ENCODE measurements at places on chromosomes 1 and 21.

GRCh38 chr21:29299916-29300806 is 1.4 kb downstream of the BACH1 start:
- peak; percentile 26 for DNase-seq

DNA sequence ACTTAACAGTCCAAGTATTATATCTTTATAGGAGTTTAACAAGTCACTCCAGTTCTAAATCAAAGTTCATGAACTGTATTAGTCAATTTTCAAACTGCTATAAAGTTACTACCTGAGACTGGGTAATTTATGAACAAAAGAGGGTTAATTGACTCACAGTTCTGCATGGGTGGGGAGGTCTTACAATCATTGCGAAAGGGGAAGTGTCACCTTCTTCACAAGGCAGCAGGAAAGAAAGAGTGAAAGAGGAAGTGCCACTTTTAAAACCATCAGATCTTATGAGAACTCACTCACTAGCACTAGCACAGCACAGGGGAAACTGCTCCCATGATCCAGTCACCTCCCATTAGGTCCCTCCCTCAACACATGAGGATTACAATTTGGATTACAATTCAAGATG is 70.0 kb downstream of the CLCA4 start:
- DNase-seq, result no peak

DNA sequence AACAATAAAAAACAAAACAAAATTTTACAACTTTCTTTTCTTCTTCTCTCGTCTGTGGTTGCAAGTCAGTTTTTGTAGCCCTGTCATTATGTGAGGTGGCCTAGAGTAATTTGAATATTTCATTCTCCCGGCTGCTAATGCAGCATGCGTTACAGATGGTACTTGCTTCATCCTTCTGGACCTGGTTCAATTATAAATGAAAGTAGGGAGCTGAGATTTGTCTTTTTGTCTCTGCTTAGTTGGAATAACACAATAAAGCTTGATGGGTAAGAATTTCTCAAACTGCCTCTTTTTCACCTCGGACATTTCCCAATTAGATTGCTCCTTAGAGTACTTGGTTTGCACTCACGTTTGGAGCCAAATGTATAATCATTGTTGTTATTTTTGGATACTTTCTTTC is 201.6 kb downstream of the PBX1 start:
- DNase-seq, result no peak

- no peak for DNase-seq
Observed at GRCh38 chr1:26811057-26811456, 15.4 kb upstream of the ZDHHC18 start.

GRCh38 chr1:214186103-214186824 is 94.7 kb upstream of the SMYD2 start:
- DNase-seq, result no peak

GRCh38 chr21:16418226-16418625 is 688.4 kb downstream of the USP25 start:
- DNase-seq, result no peak

- no peak for DNase-seq
Observed at GRCh38 chr21:40372506-40372905, 474.5 kb downstream of the DSCAM start.

DNA sequence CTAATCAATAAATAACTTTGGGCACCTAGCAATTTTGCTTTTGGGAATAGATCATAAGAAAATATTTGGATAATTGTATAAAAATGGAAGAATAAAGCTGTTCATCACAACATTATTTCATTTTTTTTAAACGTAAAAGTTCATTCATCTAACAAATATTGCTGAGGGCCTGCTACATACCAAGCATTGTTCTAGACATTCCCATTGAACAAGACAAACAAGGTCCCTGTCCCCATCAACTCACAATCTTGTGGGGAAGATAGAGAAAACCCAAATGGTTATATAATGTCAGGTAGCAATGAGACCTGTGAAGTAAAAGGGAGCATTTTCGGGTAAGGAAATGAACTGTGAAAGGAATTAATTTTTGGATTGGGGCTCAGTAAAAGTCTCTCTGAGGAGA is 54.0 kb upstream of the BEND5 start:
- DNase-seq, result no peak

- no peak for DNase-seq
Observed at GRCh38 chr1:12506281-12507280, 111.4 kb downstream of the DHRS3 start.
